IPS DF 19.7 (cell line): ENCODE measurements at places on chromosomes 6 and 20.

DNA sequence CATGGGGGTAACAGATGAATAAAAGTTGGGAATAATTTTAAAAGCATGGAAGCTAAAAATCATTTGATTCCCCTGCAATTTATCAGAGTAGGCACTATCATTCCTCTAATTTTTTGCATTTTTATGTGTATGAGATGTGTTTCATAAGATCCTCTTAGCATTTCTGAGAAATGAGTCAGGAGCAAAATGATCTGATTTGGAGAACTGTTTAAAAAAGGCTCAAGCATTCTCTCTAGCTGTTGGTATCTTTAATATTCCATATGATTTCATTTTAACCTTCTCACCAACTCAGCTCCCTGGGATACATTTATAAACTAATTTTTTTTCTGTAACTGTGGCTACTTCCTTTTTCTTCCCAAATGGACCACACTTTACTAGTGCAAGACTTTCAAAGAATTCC, 60.9 kb downstream of the MCHR2 start:
- DNase-seq = no peak

- DNase-seq = no peak
Observed at GRCh38 chr6:29419516-29419915, 4.8 kb downstream of the OR12D1 start.

DNA sequence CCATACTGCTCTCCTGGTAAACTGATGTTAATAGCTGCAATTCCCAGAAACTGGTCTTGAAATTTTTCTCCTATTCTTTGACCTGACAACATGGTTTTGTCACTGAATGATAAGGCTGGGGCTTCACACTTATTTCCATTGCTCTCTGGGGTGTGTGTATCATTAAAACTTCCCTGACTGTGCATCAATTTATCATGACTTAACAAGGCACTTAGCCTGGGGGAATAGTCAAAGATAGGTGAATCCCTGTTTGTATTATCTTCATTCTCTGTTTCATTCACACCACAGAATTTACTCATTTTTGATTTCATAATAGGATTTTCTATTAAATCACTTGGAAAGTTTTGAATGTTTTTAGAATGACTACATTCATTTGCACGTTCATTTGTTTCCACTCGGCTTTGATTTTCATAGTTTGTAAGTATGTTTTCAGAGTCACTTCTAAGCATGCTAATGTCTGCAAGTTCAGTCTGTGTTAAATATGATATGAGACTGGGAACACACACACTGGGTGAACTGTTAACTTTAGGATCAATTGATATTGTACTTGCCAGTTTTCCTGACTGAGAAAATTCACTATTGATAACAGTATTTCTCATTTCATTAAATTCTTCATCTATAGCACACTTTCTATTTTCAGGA, 35.5 kb downstream of the DST start:
- DNase-seq = no peak

GRCh38 chr20:46955601-46956556, 61.2 kb downstream of the EYA2 start:
- DNase-seq = no peak

DNA sequence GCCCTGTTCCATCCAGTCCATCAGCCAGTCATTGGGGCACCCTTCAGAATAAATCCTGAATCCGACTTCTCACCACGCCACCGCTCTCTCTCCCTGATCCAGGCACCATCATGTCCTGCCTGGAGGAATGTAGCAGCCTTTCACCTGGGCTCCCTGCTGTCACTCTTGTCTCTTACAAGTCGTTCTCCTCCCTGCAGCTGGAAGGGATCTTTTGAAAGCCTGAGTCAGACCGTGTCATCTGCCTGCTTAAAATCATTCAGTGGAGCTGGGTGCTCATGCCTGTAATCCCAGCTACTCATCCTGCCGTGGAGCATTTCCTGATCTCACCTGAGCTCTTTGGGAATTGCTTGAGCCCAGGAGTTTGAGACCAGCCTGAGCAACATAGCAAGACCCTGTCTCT, 19.2 kb upstream of the KCNG1 start:
- DNase-seq = no peak

GRCh38 chr6:44286285-44286565, 16.0 kb downstream of the TMEM151B start:
- DNase-seq = no peak

DNA sequence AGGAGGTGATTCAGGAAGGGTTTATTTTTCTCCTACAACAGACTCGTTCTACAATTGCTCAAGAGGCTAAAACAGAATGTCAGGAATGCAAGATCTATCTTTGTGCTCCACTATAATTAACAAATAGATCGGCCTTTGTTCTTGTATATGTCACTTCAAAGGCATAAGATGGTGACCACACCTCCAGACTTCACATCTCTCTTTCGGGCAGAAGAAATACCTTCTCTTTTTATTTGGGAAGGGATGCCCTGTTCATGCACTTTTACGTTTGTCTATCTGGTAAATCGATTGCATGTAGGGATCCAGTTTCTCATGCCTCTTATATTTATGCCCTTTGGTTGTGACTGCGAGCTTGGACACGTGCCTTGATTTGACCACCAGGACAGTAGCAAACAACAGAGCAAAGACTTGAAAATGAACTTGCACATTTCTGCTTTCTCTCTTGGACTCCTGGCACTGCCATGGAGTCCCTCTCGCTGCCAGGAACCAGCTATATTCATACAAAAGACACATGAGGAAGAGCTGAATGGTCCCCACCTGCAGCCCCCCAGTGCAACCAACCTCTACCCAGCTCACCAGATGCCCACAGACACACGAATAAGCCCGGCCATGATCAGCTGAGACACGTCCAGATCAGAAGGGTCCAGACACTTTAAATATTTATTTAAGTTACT, 219.8 kb upstream of the STXBP5 start:
- no peak for DNase-seq

GRCh38 chr20:60300374-60300773, 342.2 kb downstream of the CDH26 start:
- DNase-seq = no peak
